ENCODE measurements at places on chromosomes 3 and 15.

- DNase-seq, result no peak
Measured at GRCh38 chr3:14562121-14562890, 22.2 kb upstream of the GRIP2 start.

DNA sequence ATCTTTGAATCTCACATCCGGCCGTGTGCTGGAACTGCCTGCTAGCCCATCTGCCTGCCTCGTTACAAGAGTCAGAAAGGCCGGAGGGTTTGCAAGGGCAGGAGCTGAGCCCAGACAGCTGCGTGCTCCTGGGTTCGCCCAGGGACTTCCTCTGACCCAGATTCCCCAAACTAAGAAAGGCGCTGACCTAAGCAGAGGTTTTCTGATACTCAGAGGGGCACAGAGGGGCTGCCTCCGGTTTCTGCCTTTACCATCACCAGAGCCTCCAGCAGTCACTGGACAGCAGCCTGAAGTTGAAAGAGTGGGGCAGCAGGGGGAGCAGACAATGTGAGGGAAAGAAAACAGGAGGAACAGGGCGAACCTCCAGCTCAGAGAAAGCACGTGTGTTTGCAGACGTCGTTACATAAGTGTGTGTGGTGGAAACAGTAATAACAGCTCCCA is 33.4 kb upstream of the RAD18 start:
- DNase-seq, result peak; percentile 76

GRCh38 chr3:122725106-122725505 is 44.5 kb downstream of the PARP14 start:
- DNase-seq, result no peak

DNA sequence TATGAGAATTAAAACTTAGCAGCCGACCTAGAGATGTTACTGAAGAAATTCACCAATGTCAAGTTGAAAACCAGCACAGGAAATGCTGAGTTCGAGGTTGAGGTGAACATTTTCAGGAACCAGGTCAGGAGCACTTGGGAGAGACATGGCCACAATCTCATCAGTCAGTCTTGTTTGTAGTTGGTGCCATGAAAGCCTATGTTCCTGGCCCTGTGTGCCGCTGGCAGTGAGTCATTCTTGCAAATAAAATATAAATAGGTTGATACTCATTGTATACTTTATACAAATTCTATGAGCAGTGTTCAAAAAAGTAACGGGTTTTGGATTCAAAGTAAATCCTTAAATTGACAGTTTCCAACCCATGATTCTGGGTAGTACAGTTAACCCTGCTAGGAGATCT is 1.5 kb upstream of the FSIP1 start:
- no peak for DNase-seq
